Activated CD4-positive, alpha-beta memory T cell treated with anti-CD3 and anti-CD28 coated beads for 36 hours (primary cell): ENCODE measurements at places on chromosomes 13 and 19. TPM values are rescaled to one million over a fixed set of nuclear protein-coding genes. Genes with fewer than 3 reads are reported as not detected.
A peak's percentile ranks its signal among the peaks of the same experiment; 100 is the strongest.

DNA sequence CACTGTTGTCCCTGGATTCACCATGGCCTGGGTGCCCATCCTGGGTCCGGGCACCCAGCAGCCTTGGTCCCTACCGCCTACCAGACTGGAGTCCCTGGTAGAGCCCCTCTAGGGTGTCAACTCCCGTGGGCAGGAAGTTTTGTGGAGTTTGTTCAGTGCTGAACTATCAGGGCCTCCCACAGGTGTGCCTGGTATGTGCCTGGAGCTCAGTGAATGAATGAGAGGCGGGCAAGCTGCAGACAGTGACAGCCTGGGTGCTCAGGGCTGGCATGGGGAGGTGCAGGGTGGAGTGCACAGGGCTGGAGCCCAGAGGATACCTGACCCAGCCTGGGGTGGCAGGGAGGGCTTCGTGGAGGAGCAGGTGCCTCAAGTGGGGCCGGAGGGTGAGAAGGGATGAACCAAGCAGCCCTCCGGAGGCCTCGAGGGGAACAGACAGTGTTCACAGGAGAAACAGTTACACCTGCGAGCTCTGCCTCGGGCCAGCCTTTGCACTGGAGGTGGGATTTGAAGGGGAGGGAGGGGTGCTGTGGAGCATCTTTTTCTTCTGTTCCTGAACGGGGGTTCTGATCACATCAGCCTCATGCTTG, 29.6 kb downstream of the PAK4 start:
- DNase-seq: no peak

DNA sequence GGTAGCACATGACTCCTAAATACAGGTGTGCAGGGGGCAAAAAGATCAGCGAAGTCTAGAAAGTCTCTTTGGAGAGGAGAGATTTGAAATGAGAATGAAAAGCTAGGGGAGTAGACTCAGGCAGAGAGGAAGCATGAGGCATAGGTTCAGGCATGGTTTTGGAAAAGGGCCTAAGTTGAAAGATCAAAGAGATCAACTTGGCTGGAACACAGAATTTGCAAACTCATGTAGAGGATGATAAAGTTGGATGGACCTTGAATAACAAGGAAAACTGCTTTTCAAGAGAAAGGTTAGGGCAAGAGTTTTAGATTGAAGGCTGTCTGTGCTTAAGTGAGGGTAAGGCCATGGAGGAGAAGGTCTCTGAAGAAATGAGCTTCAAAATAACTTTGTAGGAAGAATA, 47.4 kb upstream of the UBAC2 start:
- DNase-seq: no peak

- no peak for DNase-seq
Measured at GRCh38 chr19:10190026-10190425, 4.7 kb downstream of the DNMT1 start.

- no peak for DNase-seq
Measured at GRCh38 chr13:32903720-32904119, 112.5 kb upstream of the KL start.

- DNase-seq: peak; percentile 43
Measured at GRCh38 chr19:51365211-51365964, 800 bp downstream of the ETFB start.

- no peak for DNase-seq
Measured at GRCh38 chr19:52748336-52748950, 13.6 kb upstream of the ZNF611 start.

DNA sequence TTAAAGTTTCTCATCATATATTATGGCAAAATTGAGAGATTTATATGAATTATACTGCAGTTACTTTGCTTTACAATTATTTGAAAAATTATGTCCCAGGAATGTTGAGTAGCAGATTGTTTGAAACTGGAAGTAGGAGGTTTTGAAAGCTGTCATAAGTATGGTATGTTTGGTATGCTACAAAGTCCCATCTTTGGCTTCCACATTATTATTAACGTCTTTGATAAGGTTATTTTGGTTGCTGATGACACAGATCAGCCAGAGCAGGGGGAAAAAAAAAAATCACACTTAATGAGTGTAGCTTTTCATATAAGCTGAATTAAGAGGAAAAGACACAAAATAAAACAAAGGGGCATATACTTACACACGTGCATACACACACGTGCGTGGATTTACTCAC, 130.1 kb downstream of the SLITRK1 start:
- DNase-seq: no peak

DNA sequence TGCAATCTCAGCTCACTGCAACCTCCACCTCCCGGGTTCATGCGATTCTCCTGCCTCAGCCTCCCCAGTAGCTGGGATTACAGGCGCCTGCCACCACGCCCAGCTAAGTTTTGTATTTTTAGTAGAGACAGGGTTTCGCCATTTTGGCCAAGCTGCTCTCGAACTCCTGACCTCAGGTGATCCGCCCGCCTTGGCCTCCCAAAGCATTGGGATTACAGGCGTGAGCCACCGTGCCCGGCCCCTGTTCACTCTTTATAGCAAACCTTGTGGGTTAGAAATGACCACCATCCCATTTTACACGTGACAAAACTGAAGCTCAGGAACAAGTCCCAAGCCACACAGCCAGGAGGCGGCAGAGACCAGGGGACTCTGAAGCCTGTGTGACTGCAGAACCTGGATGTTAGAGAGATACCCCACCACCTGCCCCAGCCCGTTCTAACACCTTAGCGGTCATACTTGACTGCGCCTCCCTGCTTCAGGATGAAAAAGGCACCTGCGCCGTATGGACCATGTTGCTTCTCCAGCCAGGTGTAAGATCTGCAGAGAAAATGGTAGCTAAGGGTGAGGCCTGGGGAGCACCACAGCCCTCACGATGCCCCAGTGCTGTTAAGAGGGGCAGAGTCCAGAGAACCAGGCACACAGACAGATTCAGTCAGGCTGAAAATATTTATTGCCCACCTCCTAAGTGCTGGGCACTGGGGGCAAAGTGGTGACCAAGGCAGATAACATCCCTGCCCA, 3.6 kb downstream of the DMAC2 start:
- no peak for DNase-seq

DNA sequence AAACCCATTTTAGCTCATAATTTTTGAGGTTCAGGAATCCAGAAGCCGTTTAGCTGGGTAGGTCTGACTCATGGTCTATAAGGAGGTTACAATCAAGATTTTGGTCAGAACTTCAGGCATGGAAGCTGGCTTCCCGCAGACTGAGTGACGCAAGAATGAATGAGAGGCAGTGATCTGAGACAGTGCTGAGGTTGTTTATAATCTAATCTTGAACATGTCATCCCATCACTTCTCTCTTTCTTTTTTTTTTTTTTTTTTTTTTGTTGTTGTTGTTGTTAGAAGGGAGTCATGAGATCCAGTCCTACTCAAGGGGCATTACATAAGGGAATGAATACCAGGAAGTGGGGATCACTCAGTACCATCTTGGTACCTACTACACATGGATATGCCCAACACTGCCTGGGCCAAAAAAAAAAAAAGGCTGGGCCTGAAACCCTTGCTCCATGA, 217.4 kb downstream of the DLEU7 start:
- no peak for DNase-seq

DNA sequence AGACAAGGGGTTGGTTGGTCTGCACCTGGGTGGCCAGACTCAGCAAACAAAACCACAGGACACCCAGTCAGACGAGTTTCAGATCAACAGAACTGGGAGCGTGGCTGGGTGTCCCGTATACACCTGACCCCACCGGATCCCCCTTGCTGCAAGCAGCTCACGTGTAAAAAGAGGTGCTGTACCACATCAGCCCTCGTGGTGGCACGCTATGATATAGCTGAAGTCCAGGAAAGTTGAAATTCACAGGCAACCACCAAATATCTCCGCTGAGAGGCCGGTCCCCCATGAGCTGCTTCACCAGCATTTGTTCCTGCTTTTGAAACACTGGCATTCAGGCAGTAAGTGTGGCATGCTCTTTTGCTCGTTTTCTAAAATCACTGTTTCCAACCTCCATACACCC, 92.3 kb downstream of the TUBA3C start:
- no peak for DNase-seq

DNA sequence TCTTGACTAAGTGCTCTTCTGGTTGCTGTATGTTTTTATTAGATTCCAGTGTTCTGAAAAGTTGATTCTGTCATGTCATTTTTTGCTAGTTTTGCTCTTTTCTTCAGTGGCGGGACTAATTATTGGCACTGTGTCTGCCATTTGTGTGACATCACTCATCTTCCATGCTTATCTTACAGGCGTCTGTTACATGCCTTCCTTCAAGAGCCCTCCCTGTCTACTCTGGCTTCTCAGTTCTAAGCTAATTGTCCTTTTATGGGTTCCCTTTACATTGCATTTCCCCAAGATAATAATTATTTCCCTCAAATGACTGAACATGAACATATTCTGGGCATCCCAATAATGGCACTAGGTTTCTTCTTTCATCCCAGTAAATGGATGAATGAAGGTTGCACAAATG, 459.1 kb downstream of the DCT start:
- no peak for DNase-seq

The CEACAM8 gene
- not detected for total RNA-seq

The ZNF582 gene
- 0.71 TPM for total RNA-seq

The SMIM24 gene
- total RNA-seq: not detected
